ENCODE measurements at places on chromosomes 6 and 20.

DNA sequence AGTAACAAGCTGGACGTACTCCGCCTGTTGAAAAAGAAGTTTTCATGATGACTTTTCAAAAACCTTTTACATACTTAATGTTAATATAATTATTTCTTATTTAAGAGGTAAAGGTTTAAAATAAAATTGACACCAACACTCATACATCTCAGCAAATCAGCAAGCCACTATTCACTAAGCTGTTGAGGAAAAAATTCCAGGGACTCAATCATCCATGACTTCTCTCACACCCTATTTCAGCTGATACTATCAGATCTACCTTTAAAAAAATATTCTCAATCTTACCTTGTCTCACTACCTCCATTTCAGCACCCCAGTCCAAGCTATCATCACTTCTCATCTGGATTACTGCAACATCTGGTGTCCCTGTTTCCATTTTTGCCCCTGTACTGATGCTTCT is 109.3 kb downstream of the HACE1 start:
- no peak for DNase-seq

- DNase-seq: no peak
These were observed 77.2 kb downstream of the THBS2 start for GRCh38 chr6:169176361-169176991.

- DNase-seq: no peak
These were observed 39.7 kb downstream of the TGM2 start for GRCh38 chr20:38125157-38126056.

DNA sequence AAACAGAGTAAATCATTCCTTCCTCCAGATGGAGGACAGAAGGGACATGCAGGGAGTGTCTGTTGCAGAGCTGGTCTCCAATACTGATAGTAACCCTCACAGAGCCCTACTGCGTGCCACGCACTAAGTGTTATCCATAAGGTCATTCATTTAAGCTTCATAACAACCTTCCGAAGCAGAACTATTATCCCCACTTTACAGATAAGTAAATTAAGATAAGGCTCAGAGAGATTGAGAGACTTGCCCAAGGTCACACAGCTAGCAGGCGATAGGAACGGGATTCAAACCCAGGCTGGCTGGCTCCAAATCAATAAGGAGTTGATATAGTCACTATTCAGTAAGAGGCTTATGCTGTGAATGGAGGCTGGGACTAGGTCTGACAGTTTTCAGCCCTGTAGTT is 30.6 kb downstream of the CPNE5 start:
- no peak for DNase-seq

DNA sequence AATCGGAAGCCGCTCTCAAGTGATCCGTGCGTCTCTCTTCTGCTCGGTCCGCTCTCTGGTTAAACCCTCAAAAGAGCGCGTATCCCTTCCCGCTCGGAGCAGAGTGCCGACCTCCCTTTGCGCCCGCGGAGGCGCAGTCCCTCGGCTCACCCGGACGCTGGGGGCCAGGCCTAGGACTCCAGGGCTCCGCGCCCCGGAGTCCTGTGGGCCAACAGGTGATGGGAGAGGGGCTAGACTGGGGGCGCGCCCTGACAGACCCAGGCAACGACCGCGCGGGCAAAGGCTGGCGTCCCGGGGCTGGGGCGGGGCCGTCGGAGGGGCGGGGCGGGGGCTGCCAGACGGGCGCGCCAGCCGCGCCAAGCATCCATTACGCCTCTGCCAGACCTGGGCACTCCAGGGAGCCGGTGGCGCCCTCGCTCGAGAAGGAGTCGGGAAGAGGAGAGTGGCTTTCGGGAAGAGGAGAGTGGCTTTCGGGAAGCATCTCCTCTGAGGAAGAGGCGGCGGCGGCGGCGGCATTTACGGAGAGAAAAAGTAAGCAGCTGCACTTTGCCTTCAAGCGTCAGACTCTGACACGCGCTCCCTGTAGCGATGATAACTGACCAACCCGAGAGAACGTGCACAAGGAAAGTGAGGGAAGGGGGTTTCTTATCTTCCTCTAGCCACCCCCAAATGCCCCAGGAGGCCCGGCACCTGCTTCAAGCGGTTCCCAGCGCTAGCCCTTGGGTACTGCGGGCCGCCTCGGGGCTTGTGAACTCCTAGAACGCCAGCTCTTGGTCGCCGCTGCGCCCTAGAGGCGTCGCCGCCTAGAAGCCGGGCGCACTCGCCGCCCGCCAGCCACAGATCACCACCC is 2.6 kb downstream of the EPHA7 start:
- DNase-seq: peak; percentile 19

GRCh38 chr6:131795366-131795765 is 12.5 kb upstream of the ENPP1 start:
- no peak for DNase-seq

DNA sequence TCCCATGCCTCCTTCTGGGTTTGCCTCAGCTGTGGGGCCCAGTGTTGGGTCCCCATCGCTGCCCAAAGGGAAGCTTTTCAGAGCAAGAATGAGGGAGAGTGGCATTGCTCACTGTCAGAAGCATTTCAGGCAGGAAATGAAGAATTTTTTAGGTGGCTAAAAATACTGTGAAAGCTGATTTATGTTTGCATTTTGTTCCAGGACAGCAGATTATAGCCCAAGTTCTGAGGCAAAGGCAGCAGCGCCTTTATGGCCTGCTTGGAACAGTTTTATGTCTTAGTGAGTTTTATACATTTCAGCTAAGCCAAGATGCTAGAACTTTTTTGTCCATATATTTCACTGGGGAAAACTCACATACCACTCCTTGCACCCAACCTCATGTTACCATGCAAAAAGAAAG is 4.3 kb upstream of the CCDC167 start:
- no peak for DNase-seq

- DNase-seq: no peak
These were observed 18.8 kb upstream of the ITCH start for GRCh38 chr20:34344238-34344637.

- DNase-seq: no peak
These were observed 241.2 kb downstream of the FRK start for GRCh38 chr6:115819506-115819905.

GRCh38 chr6:148525453-148525852 is 182.8 kb downstream of the SASH1 start:
- DNase-seq: no peak

GRCh38 chr6:116528780-116529179 is 16.7 kb downstream of the TRAPPC3L start:
- DNase-seq: no peak

DNA sequence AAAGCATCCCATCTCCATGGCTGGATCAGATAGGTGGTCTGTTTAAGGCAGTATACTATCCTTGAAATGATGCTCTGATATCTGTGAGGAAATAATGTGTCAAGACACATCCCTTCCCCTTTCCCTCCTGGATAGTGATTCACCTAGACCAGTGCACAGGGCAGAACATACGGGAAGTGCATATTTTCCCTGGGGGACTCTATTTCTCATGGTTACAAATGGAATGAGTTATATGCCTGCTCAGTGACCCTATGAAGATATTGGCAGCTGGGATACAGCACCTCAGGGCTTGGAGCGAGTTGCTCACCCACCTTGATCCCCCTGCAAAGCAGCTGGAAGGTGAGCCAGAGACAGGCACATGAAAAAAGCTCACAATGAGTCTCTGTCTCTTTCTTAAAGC is 67.5 kb upstream of the PRL start:
- DNase-seq: no peak

GRCh38 chr6:137906020-137906472 is 39.0 kb downstream of the TNFAIP3 start:
- DNase-seq: no peak

DNA sequence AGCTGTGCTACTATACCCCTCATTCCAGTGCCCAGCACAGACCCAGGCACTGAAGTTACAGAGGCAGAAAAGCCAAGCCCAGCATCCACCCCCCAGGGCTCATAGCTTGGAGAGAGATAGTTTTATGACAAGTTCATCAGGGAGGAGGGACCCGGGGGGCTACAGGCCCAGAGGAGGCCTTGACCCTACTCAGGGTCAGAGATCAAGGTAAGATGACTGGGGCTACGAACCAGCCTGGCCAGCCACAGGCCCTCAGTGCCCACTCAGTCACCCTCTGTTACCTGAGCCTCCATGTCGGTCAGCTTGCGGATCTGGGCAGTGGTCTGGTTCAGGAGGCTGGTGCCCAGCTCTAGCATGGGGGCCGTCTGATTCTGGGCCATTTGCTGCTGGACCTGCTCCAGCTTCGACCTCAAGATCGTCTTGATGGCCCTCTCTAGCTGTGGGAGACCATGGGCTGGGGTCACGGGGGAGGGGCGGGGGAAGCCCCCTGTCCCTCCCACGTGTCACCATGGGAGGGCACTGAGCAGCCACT is 26.1 kb downstream of the ANGPT4 start:
- no peak for DNase-seq

GRCh38 chr6:148648754-148649453 is 97.9 kb upstream of the UST start:
- no peak for DNase-seq

DNA sequence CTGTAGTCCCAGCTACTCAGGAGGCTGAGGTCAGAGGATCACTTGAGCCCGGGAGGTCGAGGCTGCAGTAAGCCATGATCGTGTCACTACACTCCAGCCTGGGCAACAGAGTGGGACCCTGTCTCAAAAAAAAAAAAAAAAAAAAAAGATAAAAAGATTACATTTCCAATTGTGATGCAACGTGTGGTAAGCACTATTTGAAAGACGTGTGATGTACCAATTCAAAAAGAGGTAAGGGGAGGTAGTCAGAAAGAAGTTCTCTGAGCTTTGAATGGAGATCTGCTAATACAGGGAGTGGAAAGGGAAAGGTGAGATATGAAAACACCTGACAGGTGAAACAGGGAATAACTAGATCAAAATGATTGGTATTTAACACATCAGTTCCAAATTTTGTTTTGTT is 11.9 kb downstream of the GOPC start:
- DNase-seq: no peak

- DNase-seq: no peak
These were observed 150.7 kb upstream of the LAMP5 start for GRCh38 chr20:9363673-9364072.

GRCh38 chr6:46102123-46102522 is 27.7 kb upstream of the ENPP4 start:
- DNase-seq: no peak

DNA sequence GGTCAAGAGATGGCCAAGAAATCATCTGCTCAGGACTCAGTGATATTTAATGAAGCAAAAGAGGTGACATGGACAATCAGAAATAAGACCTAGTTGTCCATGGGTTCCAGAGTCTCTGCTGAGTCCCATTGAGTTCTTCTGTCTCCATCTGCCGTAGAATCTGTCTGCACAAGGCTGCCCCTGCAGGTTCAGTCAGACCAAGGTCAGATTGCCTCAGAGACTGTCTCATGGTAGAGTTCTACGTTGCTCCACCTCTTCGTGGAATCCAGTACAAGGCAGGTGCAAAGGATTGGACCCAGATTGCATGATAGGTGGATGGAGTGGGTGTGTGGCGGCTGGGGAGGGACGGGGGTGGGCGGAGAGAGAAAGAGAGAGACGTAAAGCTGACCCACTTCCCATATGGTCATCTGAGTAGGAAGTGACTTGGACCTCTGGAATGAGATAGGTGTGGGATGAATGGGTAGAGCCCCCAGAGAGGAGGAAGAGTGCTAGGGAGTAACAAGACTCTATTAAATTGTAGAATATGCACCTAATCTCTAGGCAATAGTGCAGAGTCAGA is 75.3 kb downstream of the SOBP start:
- DNase-seq: no peak

DNA sequence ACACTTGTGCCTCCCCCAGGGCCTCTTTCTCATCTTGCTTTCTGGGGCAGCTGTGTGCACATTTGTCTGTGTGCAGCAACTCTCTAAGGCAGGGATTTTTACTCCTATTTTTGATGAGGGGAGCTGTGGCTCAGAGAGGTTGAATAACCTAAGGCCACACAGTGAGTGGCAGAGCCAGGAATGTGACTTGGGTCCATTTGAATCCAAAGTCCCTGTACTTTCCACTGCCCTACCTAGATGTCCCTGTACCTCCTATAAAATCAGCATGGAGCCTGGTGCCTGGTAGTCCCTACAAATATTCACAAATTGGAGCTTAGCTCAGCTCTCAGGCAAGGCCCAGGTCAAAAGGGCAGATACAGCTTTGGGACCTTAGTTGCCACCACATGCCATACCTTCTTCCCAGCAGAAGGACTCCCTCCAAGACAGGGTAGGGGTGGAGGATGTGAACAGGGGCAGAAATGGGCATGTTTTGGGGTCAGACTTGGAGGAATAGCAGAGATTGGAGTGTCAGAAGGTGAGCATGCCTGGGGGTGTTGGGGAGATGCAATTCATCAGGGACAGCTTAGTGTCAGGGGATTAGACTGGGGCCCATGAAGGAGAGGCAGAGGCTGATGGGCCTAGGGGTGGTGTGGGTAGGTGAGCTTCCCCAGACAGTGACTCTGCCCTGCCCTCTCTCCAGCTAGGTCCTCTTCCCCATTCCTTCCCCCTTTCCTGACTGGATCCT is 4.1 kb upstream of the VEGFA start:
- DNase-seq: no peak

DNA sequence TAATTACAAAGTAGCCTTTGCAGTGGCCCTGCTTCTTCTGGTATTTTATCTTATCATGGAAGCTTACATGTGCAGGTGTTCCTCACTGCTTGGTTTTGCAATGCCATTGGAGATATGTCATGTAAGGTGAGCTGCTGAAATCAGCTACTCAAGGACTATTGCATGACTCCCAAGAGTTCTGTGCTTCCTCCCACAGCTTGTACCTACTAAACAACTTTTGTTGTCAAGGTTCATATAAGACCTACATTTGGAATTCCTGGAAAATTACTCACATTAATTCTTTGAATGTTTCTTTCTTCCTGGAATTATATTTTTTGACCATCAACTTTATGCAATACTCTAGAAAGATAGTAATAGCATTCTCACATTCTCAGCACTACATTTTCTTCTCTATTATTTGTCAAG is 427.5 kb upstream of the HSF2 start:
- DNase-seq: no peak

- peak; percentile 39 for DNase-seq
These were observed 93.2 kb downstream of the DLGAP4 start for GRCh38 chr20:36399147-36399968.

- no peak for DNase-seq
These were observed 49.5 kb downstream of the YTHDF1 start for GRCh38 chr20:63166193-63167020.

- DNase-seq: no peak
These were observed 119.4 kb downstream of the RFPL4B start for GRCh38 chr6:112466373-112467151.

DNA sequence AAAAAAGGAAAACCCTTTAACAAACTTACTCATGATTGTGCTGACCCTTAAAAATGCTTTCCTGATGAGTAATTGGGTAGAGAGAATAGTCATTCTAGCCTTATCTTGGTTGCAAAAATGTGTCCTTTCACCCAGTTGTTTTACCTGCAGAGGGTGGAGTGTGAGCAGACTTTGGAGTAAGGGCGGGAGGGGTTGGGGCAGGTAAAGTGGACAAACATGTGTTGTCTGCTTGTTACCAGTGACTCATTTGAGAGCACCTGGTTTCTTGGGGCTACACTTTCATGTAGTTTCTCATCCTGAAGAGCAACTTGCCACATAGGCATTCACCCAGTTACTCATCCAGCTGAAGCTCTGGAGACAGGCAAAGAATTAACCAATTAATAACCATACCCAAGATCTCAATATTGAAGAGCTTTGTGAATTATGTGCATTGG is 121.1 kb downstream of the TNFRSF21 start:
- no peak for DNase-seq
